ENCODE measurements at places on chromosomes 12 and 14. TPM values are rescaled to one million over a fixed set of nuclear protein-coding genes. Genes with fewer than 3 reads are reported as not detected.

The DAO gene
- not detected for total RNA-seq

The KLRC3 gene
- total RNA-seq, result not detected

The GPR132 gene
- total RNA-seq, result not detected

- DNase-seq, result no peak
These were observed 65.2 kb downstream of the SLC25A47 start for GRCh38 chr14:100388103-100389054.

- peak; percentile 57 for DNase-seq
These were observed 122.5 kb upstream of the MAX start for GRCh38 chr14:65224799-65225198.
